ENCODE measurements at places on chromosomes 16 and 17. TPM values are rescaled to one million over a fixed set of nuclear protein-coding genes. Genes with fewer than 3 reads are reported as not detected.

The ZSCAN10 gene
- not detected for total RNA-seq

The MSL1 gene
- total RNA-seq = 32.2 TPM

The ZFP3 gene
- 1.3 TPM for total RNA-seq

The ACSM3 gene
- total RNA-seq = 0.69 TPM

The ADORA2B gene
- total RNA-seq = 12.9 TPM

The FA2H gene
- total RNA-seq = not detected

The HSPB9 gene
- total RNA-seq = not detected

The MPRIP gene
- 73.4 TPM for total RNA-seq

The C17orf50 gene
- not detected for total RNA-seq

The TBC1D3I gene
- total RNA-seq = not detected

The MYL4 gene
- total RNA-seq = not detected

The DUS2 gene
- 12.3 TPM for total RNA-seq

The IRX5 gene
- 0.09 TPM for total RNA-seq

The HP gene
- not detected for total RNA-seq

The CNGB1 gene
- not detected for total RNA-seq

The AANAT gene
- total RNA-seq = not detected

The HAP1 gene
- 0.26 TPM for total RNA-seq

The GNAO1 gene
- 0.09 TPM for total RNA-seq

The SSTR5 gene
- not detected for total RNA-seq

The C17orf78 gene
- not detected for total RNA-seq

The BHLHA9 gene
- not detected for total RNA-seq

The CD300LD gene
- not detected for total RNA-seq

The KRTAP4-3 gene
- total RNA-seq = not detected

Measured in bronchial smooth muscle cell (primary cell).